ENCODE measurements at places on chromosomes 7 and 10. TPM values are rescaled to one million over a fixed set of nuclear protein-coding genes. Genes with fewer than 3 reads are reported as not detected.

The SUGCT gene
- 11.2 TPM for polyA plus RNA-seq

The OR6V1 gene
- not detected for polyA plus RNA-seq

The PRR15 gene
- polyA plus RNA-seq: 4.5 TPM

The ASZ1 gene
- polyA plus RNA-seq: not detected

The HOXA1 gene
- polyA plus RNA-seq: 2.3 TPM

GRCh38 chr7:156074982-156075615 is 262.8 kb upstream of the SHH start:
- DNase-seq: no peak

- no peak for DNase-seq
These were observed 1.4 kb downstream of the EPHB4 start for GRCh38 chr7:100825751-100826513.

DNA sequence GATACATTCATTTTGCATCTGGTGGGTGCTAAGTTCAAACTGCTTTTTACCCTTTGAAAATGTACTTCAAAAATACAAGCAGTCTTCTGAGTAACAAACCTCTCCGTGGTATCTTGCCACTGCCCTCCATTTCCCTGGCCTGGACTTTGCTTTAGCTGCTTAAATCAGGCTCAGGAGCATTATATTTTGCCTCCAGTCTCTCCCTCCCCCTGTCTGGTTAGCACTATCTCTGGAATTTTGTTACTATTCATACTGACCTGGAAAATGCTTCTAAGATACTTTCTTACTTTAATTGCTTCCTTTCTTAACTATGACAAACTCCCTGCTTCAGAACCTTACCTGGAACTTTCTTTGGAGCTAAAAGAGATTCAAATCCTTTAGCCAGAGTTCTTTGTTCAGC is 369.8 kb downstream of the GFRA1 start:
- DNase-seq: no peak

- no peak for DNase-seq
These were observed 140.4 kb upstream of the MAGI2 start for GRCh38 chr7:79593866-79594301.

DNA sequence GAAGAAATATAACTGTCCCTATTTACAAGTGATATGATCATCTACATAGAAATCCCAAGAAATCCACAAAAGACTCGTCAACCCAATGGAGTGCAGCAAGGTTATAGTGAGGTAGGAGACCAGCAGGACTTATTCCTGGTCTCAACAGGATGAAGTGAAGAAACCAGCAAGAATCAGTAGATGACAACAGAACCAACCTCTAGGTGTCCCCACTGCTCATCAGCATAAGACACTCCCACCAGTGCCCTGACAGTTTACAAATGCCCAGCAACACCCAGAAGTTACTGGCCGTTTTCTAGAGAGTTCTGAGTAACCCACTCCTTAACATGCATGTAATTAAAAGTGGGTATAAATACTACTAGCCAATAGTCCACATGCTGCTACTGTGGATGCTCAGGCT is 470.5 kb upstream of the LRRTM3 start:
- no peak for DNase-seq

DNA sequence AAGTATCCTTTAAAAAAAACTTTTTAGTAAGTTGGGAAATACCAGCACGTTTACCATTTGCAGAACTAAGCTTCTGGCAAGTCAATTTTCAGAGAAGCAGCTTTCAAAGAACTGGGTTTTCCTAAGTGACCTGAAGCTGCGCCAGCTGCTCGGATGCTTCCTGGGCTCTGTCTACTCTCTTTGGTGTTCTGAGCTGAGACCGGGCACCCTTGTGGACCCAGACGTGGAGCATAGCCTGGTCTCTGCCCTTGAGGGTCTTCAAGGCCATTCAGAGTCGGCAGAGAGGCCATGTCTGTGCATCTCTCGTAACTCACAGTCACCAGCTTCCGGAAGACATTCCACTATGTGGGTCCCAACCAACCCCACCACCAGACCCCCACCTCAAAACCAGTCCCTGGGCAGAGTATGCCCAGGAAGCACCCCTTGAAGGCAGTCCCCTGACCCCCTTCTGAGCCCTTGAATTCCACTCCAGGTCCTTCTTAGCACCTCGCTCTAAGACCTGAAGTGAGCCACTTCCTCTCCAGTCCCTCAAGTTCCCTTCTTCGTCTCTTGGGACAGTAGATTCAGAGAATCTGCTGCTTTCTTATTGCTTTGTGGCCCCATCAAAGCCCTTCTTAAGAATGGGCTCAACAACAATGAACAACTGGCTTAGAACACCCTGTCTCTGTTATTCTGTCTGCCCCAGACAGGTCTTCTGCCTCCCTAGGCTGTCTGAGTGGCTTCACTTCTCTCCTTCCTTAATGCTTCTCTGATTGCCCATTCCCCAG is 8.5 kb downstream of the CALML5 start:
- DNase-seq: no peak

- DNase-seq: no peak
These were observed 28.7 kb upstream of the PDCD4 start for GRCh38 chr10:110843031-110843430.

DNA sequence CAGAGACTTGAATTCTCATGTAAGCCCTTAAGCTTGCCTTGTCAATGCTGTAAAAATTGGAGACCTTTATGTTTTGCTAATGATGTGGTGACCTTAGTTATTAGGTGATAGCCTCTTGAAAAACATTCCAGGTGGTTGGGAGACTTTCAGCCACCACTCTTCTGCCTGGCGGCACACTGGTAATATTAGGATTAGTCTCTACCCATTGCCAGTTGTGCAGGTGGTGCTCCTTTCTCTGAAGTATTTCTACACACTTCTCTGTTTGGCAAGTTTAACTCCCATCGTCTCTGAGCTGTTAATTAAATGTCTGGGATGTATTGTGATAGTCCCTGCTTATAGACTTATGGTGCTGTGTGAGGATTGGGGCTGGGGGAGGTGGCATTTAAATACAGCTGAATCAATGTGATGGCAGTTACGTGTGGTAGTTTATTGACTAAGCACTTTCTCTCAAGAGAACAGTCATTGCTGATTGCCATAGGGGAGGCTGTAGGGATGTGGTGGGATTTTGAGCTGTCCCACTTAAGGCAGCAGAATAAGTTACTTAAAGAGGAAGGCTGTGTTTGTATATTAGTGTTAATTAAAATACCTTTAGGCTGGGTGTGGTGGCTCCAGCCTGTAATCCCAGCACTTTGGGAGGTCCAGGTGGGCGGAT is 61.7 kb downstream of the DAGLB start:
- no peak for DNase-seq

GRCh38 chr10:125549653-125550052 is 133.3 kb downstream of the TEX36 start:
- DNase-seq: no peak

GRCh38 chr7:93779115-93779514 is 111.4 kb downstream of the TFPI2 start:
- DNase-seq: no peak

- no peak for DNase-seq
These were observed 258.0 kb upstream of the PRKCQ start for GRCh38 chr10:6838118-6838517.

DNA sequence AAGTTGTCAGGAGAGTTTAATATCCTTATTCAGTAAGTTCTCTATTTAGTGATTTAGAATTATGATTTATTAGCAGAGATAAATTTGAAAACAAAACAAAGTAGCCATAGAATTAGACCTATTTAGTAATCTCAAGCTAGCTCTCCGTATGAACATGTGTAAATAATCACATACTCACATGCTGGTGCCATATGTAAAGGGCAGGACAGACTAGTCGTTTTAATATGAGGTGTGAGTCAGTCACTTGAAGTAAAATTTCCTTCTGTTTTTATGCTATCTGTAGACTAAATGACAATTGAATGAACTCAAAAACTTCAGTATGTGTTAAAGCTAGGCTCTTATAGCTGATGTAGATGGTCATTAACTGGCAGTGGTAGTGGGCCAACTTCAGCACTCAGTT is 67.1 kb downstream of the WAC start:
- DNase-seq: no peak

DNA sequence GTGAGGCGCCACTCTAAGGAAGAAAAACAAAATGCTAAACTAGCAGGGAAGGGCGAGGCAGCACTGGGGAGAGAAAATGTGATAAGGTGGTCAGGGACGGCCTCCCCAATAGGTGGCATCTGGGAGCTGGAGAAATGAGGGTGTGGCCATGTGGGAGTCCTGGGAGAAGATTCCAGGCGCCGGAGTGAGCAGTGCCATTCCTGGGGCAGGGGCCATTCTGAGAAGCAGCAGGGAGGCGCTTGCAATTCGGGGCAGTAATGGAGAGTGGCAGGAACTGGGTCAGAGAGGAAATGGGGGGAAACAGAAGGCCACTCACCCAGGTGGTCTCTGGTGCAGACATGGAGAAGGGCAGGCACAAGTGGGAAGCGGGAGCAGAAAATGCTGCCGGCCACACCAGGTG is 61.8 kb upstream of the LRRC18 start:
- DNase-seq: no peak

DNA sequence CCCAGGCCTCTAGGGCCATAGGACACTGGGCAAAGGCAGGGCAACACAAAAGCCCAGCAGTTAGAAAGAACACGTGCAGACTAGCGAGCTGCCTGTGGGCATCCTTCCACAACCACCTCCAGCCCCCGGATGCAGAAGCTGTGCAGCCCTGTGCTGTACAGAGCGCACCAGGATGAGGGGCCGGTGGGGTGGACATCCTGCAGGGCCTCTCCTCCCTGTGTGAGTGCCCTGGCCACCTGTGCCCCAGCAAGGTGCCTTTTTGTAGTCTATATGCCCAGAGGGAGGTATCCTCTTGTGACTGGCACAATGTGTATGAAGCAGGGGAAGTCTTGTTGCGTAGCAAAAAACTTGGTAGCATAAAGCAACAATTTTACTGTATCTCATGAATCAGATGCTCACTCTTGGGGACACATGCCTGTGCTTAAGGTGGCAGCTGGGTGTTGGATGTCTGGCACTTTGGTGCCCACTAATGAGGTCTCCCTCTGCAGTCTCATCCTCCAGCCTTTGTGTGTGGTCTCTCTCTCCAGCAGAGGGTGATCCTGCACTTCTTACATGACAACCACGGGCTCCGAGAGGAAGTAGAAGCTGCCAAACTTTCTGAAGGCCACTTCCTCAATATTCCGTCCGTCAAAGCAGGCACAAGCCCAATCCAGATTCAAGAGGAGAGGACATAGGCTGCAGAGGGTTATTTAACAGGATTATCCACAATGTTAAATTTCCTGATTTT is 8.7 kb downstream of the NCAPG2 start:
- no peak for DNase-seq

DNA sequence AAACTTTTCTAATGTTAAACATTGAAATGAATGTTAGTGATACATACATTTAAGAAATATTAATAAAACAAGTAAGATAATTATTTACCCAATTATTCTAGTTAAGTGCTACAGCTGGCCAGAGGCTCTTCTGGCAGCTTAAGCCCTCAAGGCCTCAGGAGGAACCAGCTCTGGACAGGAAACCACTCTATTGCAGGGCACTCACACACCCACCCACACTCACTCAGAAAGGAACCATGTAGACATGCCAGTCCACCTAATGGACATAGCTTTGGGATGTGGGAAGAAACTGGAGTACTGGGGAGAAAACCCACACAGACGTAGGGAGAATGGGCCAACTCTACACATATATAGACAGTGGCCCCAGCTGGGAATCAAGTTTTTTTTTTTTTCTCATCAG is 28.2 kb downstream of the UMAD1 start:
- DNase-seq: no peak

- no peak for DNase-seq
These were observed 121.7 kb downstream of the DOCK4 start for GRCh38 chr7:112084520-112084971.
